Hippocampal formation (tissue), 2 donors: ENCODE measurements at places on chromosomes 1 and 21.

DNA sequence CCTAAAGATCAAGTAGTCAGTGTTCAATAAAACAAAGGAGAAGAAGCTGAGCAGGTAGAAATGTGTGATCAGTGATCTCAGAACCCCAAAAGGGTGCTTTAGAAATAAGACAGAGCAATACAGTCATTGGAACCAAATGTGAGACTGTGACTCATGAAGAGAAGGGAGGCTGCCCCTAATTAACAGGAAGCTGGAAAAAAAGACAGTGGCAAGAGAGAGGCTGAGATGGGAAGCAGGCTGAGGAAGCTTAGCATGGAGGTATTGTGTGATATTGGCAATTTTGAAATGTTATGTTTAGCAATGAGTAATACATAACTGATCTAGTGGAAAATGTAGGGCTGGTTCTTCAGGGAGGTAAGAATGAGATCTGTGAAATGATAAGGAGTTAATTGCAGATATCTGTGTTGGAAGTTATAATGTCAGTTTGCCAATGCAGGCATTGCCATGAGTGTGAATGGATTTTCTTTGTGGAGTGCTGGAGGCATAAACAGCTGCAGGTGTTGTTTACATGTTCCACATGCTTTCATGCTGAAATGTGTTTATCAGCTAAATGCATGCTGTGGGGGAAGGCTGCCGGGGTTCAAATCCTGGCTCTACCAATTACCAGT is 90.6 kb upstream of the CACNA1E start:
- no peak for DNase-seq

GRCh38 chr21:27756191-27756590 is 789.3 kb upstream of the ADAMTS5 start:
- no peak for DNase-seq

GRCh38 chr1:206803221-206803730 is 31.0 kb upstream of the IL10 start:
- no peak for DNase-seq

DNA sequence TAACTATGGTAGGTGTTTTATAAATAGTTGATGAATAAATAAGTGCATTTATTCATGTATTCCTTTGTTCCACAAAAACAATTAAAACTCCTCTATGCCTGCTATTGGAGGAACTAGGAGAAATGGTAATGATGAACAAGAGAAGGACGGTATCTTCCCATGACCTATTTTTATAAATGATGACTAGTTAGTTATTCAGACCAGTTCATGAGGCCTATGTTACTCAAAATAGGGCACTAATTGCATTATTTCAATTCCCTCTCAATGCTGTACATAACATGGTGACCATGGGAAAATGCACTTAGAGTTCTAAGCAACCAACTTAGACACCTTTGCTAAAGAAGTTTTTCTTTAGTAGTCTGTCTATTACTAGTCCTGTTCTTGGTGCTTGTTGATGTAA is 53.1 kb downstream of the XCL1 start:
- no peak for DNase-seq

DNA sequence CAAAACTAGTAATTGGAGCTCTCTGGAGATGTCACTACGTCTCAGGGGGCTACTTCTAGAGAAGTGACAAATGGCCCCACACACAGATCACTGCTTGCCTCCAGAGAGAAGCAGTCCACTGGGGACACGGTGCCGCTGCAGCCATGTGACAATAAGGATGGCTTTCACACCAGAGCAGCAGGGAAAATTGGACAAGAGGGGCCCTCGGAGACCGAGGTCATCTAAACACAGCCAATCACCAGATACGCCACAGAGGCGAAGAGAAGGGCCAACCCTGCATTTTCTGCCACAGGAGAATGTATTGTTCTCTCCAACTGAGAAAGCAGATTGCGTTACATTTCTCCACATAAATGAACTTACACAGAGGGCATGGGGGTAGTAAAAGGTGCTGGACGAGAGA is 51.2 kb upstream of the TIAM1 start:
- peak; percentile 31 for DNase-seq

GRCh38 chr1:115182012-115182715 is 92.9 kb upstream of the TSPAN2 start:
- no peak for DNase-seq

DNA sequence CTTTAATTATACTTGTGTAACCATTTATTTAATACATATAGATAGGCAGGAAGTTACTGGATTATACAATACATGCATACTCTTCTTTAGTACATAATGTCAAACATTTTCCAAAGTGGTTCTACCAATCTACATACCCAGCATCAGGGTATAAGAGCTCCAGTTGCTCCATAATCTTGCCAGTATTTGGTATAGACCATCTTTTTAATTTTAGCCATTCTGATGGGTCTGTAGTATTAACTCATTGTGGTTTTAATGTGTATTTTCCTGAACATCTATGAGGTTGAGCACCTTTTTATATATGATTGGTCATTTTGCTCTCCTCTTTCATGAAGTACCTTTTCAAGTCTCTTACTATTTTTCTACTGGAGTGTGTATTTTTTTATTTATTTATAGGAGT is 32.1 kb downstream of the EBNA1BP2 start:
- DNase-seq: no peak
